ENCODE measurements at places on chromosomes 12 and 14.

GRCh38 chr14:50038398-50039119 lies 77.8 kb downstream of the VCPKMT start:
- DNase-seq: peak; percentile 16

GRCh38 chr12:49675137-49675536 lies 32.1 kb downstream of the FMNL3 start:
- no peak for DNase-seq

DNA sequence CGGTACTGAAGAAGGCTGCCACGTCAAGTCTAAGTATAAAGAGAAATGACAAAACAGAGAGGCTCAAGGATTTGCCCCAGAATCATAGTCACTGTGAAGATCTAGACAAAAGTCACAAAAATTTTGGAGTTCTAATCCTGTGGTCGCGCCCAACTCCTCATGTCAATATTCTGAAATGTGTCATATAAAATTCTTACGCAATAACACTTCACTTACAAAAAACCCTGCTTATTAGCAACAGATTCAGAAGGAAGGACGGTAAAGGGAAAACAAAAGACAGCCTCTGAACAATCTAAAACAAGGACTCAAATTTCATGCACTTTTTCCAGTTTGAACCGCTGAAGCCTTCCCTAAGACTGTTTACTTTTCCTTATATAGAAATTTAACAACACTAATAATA lies 94.7 kb downstream of the TSPAN8 start:
- DNase-seq: no peak

DNA sequence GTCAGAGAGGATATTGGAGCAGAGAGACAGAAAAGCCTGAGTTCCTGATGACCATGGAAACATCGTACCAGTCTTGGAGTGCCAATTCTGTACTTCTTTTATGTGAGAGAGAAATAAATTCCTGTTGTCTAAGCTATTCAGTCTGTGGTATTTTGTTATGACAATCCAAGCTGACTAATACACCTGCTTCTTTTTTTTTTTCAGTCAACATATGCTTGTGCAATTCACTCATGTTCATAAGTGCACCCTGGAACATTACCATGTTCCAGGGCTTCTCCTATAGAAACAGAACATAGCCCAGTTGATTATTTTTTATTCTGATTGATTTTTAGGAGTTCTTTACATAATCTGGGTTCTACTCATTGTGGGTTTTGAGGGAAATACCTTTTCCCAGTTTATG lies 1.7 kb upstream of the CHPT1 start:
- no peak for DNase-seq

- peak; percentile 29 for DNase-seq
These were observed 103.3 kb upstream of the FKBP4 start for GRCh38 chr12:2691345-2692071.

GRCh38 chr12:49043856-49044258 lies 16.7 kb downstream of the KMT2D start:
- DNase-seq: peak; percentile 53

DNA sequence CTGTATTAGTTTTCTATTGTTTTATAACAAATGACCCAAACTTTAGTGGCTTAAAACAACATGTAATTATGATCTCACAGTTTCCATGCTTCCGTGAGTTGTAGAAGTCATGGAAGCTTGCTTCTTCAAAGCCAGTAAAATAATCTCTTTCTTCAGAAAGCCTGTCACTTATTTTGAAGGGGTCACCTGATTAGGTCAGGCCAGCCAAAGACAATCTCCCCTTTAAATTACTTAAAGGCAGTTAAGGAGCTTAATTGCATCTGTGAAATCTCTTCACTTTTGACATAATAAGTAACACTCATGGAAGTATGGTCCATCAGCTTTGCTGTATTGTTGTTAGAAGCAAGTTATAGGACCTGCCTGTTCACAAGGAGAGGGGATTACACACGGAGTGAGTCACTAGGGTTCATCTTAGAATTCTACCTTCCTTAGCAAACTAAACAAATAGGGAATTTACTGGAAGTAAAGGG lies 89.8 kb downstream of the FAR2 start:
- DNase-seq: no peak

DNA sequence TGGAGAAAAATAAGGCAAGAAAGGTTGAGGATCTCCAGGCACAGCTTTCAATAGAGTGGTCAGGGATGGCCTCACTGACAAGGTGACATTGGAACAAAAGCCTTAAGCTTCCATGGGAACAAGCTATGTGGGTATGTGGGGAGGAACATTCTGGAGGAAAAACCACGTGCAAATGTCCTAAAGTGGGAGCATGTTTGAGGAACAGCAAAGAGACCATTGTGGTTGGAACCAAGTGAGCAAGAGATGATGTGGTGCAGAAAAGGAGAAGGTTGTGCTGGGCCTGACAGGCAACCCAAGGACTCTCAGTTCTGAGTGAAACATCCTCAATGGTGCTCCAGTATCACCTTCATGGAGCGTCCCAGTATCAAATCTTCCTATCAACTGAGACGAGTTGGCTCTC lies 184.0 kb downstream of the CAND1 start:
- no peak for DNase-seq

DNA sequence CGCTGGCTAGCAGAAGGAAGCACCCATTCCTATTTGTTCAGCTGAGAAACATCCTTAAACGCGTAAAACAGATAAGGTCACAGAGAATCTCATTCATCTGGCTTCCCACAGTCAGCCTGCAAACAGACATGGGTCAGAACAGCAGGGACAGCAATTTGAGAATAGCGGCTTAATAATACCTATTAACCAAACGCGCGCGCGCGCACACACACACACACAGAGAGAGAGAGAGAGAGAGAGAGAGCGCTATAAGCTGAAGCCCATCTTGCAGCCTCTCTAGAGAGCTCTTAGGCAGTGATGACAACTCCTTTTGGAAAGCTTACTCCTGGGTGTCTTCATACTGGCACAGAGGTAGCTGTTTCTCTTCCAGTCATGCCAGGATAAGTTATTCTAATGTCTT lies 26.4 kb downstream of the TMEM132D start:
- no peak for DNase-seq

DNA sequence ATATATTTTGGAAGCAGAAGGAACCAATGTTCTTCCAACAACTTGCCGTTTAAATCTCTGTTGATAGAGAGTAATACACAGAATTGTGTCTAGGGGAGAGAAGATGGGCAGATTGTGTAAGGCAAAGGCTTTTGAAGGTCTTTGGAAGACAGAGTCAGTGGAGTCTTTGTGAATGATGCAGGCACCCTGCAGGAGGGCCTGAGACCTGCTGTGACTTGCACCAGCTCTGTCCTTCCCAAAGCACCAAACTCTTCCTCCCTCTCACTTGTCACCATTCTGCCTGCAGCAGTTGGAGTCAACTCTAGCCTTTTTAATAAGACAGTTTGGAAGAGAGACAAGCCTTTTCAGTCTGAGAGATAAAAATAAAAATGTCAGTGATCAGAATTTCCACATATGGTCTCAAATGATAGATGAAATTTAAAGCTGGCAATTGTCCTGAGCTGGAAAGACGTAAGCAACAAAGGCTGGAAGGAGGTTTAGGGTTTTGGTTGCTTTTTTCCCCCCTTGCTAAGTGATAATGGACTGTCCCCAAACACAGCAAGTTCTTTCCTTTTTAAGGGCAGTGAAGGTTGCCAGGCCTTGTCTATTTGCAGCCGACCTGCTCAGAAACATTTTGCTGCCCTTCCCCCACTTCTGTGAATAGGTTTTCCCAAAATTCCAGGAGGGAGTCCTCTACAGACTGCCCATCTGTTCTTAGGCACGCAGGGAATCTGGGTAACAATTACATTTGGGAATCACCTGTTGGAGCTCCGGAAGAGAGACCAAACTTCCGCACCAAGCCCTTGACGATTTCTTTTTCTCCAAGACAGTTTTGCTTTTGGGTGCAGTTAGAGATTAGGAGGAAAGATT lies 103.0 kb upstream of the NTF3 start:
- DNase-seq: no peak

GRCh38 chr12:80101126-80101525 lies 1.8 kb downstream of the OTOGL start:
- no peak for DNase-seq

GRCh38 chr14:69626132-69626500 lies 14.7 kb downstream of the SUSD6 start:
- no peak for DNase-seq

GRCh38 chr14:34403646-34404045 lies 58.4 kb downstream of the SPTSSA start:
- no peak for DNase-seq

- DNase-seq: no peak
These were observed 34.1 kb downstream of the CHST11 start for GRCh38 chr12:104490850-104491249.
